Activated T-helper 2 cell treated with anti-CD3 and anti-CD28 coated beads, Interferon-gamma antibody, Interleukin-2, Interleukin-4, amounts not matched to agents 10 μg/mL and 5 μg/mL and 100 μg/mL, durations not matched to agents 14 hours and 24 hours and 36 hours (primary cell): ENCODE measurements at places on chromosomes 6 and 20.
A peak's percentile ranks its signal among the peaks of the same experiment; 100 is the strongest.

DNA sequence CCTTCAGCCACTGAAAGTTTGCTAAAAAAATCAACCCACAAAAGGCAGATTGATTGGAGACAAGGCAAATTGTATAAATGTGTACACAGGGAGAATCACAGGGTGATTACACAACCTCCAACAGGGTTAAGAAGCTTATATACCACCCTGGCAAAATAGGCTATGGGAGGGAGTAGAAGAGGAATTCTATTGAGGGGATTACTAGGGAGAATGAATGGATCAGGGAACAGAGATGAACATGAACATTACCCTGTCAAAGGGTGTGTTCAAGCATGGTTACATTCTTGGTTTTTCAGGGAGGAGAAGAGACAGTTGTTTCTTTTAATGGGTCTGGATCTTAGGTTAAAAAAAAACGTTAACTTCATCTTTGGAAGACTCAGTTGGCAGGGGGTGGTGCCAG, 5.1 kb upstream of the MRS2 start:
- DNase-seq: no peak

- DNase-seq: no peak
Measured at GRCh38 chr6:104789770-104790190, 69.9 kb downstream of the HACE1 start.

GRCh38 chr6:166589337-166589731, 2.9 kb upstream of the RAMACL start:
- no peak for DNase-seq

DNA sequence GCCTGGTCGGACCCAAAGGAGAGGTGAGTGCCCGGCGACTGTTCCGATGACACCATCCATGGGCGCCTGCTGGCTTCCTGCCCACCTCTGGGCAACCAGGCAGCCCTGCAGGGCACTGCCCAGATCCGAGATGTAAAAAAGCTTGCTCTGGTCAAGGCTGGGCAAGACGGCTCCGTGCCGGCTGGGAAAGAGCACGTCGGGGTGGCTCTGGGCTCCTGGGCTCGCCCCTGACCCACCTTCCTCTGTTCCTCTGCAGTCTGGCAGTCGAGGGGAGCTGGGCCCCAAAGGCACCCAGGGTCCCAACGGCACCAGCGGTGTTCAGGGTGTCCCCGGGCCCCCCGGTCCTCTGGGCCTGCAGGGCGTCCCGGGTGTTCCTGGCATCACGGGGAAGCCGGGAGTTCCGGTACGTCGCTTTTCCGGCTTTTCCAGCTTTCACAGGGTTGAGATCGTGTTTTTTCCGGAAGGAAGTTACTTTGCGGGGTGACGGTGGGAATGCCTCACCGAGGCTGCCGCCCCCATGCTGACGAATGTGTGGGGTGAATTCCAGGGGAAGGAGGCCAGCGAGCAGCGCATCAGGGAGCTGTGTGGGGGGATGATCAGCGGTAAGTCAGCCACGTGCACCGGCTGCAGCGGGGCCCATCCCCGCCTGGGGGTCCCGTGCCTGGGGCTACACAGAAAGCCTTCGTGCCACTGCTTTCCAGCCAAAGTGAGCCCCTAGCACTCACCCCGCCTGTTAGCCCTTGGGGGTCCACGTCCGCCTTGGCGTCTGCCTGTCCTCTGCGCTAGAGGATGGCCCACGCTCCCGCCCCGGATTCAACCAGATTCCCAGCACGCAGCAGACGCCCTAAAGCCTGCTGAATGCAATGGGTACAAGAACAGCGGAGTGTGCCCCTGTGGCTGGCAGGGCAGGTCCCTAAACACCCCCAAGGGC, 19.3 kb downstream of the COL9A3 start:
- no peak for DNase-seq

GRCh38 chr6:40573221-40573620, 13.9 kb downstream of the LRFN2 start:
- no peak for DNase-seq

- no peak for DNase-seq
Measured at GRCh38 chr6:169160855-169161560, 92.6 kb downstream of the THBS2 start.

DNA sequence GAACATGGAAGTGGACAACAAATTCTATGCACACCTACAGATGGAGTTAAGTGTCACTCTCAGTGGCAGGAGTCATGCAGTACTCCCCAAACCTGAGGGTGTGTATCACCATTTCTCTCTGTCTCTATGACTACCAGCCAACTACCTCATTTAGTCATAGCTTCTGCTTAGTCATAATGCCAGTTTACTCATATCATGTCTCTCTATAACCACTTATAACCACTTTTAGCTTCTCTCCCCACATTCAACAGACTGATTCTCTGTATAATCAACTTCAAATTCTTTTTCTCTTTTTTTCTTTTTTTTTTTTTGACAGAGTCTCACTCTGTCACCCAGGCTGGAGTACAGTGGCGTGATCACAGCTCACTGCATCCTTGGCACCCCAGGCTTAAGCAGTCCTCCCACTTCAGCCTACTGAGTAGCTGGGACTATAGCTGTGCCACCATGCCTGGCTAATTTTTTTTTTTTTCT, 13.8 kb upstream of the GTF3C6 start:
- DNase-seq: peak; percentile 44

DNA sequence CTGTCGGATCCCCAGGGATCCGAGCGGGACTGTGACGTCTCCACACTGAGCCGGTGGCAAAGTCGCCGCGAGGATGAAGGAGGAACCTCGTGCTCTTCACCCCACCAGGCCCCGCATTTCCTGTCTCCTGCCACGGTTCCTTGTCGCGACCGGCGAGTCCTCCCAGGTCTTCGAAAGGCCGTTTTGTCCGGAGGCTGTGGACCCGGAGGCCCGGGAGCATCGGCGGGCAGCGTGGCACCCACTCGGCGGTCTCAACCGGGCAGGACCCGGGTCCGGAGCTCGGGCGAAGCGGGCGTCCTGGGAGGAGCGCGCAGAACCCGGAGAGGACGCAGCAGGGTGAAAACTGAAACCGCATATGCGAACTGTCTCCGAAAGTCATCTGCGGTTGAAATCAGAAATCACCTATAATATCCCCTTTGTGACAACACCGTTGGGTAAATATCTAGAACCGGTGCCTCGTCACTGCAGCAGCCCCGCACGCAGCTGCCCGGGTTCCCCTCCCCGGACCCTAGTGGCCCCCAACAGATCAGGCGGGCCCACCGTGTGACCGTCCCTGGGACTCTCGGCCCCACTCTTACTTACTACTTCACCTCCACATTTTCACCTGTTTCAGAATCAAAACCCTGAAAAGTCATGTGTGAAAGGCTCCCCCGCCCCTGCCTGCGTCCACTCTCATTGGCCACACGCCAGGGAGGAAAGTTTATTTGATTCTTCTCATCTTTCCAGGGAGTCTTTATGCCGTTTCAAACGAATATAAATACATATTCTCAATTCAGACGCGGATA, 3.1 kb upstream of the ULBP2 start:
- DNase-seq: peak; percentile 55

DNA sequence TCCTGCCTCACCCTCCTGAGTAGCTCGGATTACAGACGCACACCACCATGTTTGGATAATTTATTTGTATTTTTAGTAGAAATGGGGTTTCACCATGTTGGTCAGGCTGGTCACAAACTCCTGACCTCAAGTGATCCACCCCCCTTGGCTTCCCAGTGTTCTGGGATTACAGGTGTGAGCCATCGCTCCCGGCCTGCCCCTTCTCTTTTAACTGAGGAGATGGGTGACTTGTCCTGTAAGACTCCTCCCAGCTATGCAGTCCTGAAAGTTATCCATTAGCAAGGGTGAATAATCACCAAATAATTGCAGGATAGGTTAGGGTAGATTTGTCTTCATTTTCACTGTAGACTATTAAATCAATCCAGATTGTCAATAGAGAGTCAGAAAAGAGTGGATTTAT, 40.5 kb upstream of the JARID2 start:
- no peak for DNase-seq

- DNase-seq: no peak
Measured at GRCh38 chr6:156262014-156262413, 515.2 kb upstream of the ARID1B start.

- no peak for DNase-seq
Measured at GRCh38 chr6:67735623-67736022, 899.5 kb upstream of the ADGRB3 start.

GRCh38 chr6:136750696-136751521, 41.4 kb downstream of the MAP3K5 start:
- no peak for DNase-seq

GRCh38 chr6:132520953-132521352, 8.0 kb upstream of the STX7 start:
- DNase-seq: no peak

DNA sequence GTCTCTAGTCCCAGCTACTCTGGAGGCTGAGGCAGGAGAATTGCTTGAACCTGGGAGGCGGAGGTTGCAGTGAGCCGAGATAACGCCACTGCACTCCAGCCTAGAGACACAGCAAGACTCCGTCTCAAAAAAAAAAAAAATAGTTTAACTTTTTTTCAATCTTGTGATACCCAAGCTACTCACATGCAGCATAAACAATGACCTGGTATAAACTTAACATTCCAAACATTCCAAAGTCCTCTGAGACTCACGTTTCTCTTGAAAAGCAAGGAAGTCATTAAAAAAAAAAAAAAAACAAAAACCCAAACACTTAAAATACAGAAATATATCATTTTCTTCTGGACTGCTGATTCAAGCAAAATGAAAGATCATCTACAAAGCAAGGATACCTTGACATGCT, 14.3 kb downstream of the CRNKL1 start:
- DNase-seq: no peak

DNA sequence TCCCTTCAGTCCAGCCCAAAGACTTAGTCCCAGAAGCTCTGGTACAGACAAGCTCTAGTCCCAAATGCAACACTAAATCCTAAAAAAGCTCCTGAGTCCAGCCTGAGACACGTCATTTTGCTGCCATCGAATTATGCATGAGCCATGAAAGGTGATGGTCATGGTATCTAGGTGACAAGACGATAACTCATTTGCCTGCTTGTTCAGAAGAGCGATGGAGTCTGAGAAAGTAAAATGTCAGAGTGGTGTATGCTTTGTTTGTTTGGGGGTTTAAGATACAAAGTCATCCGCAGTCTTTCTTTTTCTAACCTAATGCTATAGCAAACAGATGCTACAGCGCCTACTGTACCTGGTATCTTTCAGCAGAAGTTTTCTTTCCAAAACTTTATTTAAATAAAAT, 54.7 kb downstream of the SLC23A2 start:
- no peak for DNase-seq

DNA sequence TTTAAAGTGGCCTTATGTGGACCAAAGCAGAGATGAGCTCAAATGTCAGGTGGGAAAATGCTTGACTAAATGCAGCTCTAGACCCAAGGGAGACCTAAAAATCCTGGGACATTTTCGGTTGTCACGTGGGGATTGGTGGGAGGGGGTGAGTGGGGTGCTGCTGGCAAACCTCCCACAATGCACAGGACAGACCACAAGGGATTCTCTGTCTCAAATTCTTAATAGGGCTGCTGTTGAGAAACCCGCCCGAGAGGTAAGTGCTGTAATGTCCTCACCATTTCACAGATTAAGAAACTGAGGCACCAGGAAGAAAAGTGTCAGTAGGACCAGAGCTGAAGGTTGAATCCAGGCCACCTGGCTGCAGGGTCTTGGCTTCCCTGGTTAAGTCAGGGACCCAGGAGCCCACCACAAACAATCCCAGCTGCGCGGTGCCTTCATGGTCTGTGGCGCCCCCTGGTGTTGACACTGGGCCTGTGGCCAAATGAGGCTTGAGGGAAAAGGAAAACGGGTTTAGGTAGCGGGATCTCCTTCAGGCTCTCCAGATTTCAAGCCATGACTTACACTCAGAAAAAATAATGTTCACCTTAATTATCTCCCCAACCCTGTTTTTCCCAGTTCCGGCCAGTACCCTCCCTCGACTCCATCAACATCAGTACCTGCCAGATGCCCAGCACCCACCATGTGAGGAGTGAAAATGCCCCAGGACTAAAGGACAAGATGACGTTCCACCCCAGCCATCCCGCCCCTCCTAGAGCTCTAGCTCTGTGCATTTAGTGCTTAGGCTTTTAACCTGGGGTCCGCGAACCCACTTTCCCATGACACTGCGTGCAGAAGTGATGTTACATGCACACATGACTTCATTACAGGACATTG, 7.2 kb downstream of the HLA-G start:
- no peak for DNase-seq

DNA sequence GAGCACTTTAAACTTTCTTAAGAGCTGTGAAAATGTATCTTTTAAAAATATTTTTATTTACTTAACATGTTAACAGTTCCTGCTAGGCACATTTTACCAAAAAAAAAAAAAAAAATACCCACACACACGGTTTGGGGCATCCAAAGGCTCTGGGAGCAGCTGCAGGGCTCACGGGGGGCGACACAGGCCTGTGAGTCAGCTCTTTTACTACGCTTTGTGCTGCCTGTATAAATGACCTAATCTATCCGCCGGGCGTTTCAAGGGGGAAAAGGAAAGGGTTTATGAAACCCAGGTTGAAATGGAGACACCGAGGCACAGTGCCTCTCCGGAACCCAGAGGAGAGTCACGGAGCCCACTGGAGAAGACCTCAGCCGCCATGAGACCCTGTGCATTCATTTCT, 40.4 kb downstream of the DLL1 start:
- no peak for DNase-seq

- no peak for DNase-seq
Measured at GRCh38 chr6:131231103-131231502, 95.8 kb downstream of the AKAP7 start.

- no peak for DNase-seq
Measured at GRCh38 chr6:108157981-108158525, 7.8 kb upstream of the NR2E1 start.

DNA sequence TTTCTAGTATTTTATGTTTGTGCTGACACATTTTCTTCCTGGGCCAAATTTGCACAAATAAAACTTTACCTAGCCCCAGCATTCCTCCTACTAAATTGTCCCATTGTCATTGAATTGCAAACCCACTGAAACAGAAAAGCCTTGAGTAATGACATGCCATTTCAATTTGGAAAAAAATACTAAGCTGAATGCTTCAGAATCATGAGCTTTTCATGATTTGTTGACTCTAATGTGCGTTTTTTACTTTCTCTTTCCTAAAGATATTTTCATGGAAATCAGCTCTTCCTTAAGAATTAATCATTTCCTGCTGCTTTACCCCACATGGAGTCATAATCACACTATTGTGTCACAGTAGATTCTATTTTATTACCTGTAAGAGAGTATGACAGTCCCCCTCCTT, 47.4 kb downstream of the TRDN start:
- DNase-seq: no peak

DNA sequence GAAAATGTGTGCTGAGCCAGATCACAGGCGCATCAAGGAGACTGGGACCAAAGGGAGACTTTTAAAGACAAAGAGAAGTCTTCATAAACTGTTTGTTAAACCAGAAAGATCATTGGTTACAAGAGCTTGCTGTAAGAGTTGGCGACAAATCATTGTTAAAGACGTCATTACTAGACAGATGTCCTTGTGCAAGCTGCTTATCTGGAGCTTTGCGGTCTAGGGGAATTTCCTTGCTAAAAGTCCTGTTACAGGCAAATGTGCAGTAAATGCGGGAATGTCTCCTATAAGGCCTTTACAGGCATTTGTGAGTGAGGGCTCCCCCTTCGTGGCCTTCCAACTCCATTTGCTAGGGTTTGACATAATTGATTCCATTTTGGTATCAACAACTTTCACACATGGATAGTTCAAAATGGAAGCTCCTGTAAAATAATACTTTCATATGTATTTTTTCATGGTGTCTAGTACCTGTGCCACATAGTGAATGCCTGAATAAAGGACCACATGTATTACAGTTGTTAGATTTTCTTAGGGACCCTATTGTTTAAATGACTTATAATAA, 362.4 kb downstream of the UTRN start:
- DNase-seq: no peak

GRCh38 chr20:61768571-61769285, 297.0 kb downstream of the TAF4 start:
- DNase-seq: no peak
